ENCODE measurements at places on chromosomes 2 and 18.

GRCh38 chr18:11495441-11495840 lies 114.0 kb upstream of the SLC35G4 start:
- no peak for DNase-seq

- DNase-seq, result no peak
Measured at GRCh38 chr18:13036622-13037320, 45.6 kb downstream of the CEP192 start.

- DNase-seq, result no peak
Measured at GRCh38 chr2:150569761-150570160, 82.3 kb upstream of the RND3 start.

DNA sequence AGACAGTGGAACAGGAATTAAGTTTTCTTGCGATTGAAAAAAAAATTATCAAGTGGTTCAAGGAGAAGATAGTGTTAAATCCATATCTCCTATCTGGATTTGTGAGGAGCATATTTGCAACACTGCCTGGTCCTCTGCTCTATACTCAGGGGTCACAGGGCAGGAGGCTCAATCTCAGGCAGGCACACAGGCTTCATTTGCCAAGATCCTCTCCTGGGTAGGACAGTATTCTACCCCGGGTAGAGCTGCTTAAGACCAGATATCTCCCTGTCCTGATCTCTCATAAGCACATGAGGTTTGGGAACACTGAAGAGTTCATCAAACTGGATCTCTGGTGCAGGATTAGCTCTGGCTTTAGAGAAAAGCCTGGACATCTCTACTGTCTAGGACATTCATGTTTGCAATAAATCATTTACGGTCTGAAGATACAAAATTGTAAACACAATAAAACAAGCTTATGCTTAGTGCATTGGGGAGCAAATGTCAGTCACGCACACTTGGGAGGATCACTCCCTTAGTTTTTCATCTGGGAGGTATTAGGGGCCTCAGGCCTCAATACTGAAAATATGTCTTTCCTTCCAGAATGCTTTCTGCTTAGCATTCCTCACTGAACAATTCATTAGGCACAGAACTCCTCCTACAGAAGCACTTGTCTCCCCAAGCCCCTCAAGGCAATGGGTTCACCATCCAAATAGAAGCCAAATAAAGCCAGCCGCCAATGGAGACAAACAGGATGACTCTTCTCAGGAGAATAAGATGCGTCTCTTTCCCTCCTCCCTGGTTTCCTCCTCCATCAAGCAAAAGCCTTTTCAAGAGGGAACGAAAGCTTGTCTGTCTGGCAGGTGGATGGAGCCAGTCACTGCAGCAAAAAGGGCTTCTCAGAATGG lies 34.1 kb upstream of the LCLAT1 start:
- DNase-seq, result no peak

DNA sequence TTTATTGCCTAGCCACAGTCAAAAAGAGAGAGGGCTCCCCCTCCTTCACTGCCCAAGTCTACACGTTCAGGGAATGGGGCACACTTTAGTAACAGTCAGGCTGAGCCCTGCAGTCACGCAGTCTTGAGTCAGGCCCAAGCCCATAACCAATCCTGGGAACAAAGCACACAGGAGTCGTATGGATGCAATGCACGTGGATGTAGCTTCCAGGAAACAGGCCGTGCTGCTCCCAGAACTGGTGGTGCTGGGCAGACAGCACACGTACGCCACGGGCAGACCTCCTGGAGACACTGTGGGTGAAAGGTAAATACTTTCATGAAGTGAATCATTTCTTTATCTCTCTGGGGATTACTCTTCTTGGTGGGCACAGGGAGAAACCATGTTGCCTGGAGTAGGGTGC lies 30.0 kb upstream of the MBP start:
- DNase-seq, result no peak

- DNase-seq, result no peak
Measured at GRCh38 chr2:10028988-10029874, 14.1 kb upstream of the KLF11 start.

DNA sequence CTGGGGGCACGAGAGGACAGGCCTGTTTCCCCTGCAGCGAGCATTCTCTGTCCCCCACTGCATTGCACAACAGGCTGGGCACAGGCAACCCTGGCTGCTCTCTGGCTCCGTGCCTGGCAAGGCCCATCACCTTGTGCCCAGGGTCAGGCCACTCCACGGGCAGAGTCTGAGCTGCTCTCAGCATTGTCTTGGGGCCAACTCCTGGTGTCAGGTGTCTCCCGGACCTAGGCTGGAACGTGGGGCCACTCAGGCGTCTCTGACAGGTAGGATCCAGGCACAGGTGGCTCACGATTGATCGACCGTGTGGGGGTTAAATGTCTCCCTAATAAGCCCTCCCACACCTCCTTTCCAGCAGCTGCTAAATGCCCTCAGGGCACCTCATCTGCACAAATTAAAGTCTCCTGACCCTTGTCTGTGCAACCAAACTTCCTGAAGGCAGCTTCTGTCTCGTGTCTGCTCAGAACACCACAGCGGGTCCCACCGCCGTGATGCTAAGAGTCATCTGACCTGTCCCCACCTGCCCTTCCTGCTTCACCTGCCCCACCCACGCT lies 66.6 kb upstream of the GPC1 start:
- DNase-seq, result no peak

DNA sequence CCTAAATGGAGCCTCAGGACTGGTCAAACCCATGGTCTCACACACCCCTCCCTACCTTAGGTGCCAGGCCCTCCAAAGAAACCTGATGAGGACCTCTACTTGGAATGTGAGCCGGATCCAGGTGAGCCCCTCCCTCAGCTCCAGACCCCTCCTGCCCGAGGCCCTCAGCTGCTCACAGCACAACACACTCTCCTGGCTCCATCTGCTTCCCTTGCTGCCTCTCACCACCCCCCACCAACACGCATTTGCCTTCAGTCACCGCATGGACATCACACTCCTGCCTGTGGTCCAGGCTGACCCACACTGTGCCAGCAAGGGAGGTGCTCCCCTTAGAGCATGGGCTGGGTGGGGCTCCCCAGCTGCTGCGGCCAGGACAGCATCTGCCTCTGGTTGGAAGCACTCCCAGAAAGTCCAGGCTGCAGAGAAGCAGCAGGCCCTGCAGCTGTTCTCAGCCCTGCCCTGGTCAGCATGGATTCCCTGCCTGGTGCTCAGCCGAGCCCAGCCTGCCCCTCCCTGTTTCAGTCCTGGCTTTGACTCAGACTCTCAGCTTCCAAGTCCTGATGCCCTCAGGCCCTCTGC lies 15.1 kb downstream of the SH2D6 start:
- DNase-seq, result no peak

GRCh38 chr18:11521853-11522252 lies 87.5 kb upstream of the SLC35G4 start:
- no peak for DNase-seq

DNA sequence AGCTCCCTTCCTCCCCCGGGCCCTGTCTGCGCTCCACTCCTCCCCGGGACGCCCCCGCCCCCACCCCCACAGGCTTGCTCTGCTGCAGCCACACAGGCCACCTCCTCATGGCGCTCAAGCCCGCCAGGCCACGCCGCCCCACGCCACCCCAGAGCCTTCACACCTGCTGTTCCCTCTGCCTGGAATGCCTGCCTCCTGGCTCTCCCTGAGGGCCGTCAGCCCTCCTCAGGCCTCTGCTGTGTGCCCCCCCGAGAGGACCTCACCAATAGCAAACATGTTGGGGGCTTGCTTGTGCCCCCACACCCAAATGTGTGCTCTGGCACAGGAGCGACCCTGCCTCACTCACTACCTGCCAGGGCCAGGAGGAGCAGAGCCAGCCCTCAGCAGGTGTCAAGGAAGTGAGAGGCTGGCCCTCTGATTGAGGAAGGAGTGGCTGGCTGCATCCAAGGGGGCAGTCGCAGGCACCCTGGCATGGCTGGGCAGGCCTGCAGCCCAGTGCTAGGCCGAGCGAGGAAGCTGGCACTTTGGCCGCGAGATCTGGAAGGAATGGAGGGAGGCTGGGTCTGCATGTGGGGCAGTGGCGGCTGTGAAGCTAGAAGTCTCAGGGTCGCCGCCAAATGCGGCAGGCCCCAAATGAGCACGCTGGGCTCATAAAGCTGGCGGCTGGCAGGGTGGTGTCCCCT lies 86.5 kb downstream of the INHBB start:
- DNase-seq, result no peak

GRCh38 chr2:84906108-84906899 lies 848 bp downstream of the TMSB10 start:
- no peak for DNase-seq

- no peak for DNase-seq
Measured at GRCh38 chr2:231928481-231928880, 2.3 kb upstream of the NPPC start.

- no peak for DNase-seq
Measured at GRCh38 chr2:151299920-151300539, 10.6 kb upstream of the NMI start.

DNA sequence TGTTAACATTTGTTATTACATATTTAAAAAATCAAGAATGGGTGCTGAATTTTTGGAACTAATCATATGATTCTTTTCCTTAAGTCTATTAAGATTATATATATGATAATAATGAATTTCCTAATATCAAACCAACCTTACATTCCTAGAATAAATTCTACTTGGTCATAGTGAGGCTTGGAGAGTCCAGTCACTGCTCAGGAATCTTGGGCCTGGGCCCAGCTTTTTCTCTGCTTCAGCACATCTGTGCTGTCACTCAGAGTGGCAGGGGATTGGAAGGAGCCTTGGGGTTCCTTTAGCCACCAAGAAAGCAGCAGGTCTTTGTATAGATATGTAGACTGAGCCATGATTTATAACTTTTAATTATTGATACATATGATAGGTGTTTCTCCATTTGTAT lies 19.9 kb upstream of the ZAP70 start:
- no peak for DNase-seq

- DNase-seq, result no peak
Measured at GRCh38 chr2:190511104-190511503, 23.4 kb downstream of the NEMP2 start.

GRCh38 chr2:79960519-79960918 lies 344.0 kb downstream of the LRRTM1 start:
- no peak for DNase-seq

Measured in HuH-7.5 (cell line).